ENCODE measurements at places on chromosomes 13 and 19. TPM values are rescaled to one million over a fixed set of nuclear protein-coding genes. Genes with fewer than 3 reads are reported as not detected.

DNA sequence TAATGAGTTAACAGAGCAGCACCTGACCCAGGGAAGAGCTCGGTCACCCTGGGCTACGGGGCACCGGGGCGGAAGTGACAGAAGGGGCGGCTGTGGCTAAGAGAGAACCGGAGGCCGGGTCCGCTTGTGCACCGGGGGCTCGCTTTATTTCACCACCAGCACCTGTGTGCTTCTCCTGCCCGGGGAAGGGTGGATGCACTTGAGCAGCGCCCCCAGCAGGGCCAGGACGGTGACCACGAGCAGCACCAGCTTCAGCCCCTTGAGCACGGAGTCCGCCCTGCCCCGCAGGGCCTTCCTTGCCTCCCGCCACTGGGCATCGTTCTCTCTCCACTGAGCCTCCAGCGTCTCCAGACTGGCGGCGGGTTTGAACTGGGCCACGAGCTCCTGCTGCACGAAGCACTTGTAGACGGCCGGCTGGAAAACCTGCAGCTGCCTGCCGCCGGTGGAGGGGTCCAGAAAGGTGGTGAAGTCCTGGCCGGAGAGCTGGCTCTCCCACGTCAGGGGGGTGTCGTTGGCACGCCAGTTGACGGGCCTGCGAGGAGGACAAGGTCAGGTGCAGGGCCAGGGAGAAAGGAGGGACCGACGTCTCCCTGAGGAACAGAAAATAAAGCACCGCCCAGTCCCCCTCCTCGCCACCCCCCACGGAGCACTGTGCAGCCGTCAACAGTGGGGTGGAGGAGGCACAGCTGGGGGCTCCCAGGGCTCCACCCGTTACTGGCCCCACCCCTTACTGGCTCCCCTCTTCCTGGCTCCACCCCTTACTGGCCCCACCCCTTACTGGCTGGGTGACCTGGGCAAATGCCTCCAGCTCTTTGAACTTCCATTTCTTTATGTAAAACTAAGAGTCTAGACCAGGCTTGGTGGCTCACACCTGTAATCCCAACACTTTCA is 3.6 kb downstream of the FAM187B start:
- DNase-seq: no peak

- no peak for DNase-seq
Measured at GRCh38 chr13:48072304-48072703, 22.6 kb downstream of the MED4 start.

GRCh38 chr13:102136735-102137296 is 265.0 kb downstream of the FGF14 start:
- no peak for DNase-seq

DNA sequence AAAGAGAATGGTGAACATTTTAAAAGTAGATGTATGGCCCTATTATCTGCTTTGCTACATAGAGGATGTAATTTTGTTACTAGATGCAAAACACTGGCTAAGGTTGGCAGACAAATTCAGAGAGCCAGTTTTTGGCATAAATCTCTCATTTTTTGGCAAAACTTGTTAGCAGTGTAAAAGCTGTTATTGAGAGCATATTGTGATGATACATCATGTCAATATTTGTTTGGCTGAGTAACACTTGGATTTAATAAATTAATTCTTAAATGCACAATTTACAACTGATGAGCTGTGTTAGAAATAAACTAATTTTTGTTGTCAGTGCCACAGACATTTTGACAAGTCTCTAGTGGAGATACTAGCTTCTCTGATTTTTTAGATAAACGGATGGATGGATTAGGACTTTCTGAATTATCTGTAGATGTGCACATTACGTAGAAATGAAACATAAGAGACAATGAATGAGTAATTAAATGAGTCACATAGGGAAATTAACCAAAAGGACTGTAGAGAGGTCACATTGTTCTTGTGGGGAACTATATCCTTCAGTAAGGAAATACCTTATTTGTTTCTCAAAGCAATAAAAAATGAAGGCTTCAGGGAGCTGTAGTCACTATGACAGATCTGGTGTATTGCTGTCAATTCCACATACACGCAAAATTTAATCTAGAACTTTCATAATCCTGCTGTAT is 17.4 kb downstream of the UFM1 start:
- no peak for DNase-seq

DNA sequence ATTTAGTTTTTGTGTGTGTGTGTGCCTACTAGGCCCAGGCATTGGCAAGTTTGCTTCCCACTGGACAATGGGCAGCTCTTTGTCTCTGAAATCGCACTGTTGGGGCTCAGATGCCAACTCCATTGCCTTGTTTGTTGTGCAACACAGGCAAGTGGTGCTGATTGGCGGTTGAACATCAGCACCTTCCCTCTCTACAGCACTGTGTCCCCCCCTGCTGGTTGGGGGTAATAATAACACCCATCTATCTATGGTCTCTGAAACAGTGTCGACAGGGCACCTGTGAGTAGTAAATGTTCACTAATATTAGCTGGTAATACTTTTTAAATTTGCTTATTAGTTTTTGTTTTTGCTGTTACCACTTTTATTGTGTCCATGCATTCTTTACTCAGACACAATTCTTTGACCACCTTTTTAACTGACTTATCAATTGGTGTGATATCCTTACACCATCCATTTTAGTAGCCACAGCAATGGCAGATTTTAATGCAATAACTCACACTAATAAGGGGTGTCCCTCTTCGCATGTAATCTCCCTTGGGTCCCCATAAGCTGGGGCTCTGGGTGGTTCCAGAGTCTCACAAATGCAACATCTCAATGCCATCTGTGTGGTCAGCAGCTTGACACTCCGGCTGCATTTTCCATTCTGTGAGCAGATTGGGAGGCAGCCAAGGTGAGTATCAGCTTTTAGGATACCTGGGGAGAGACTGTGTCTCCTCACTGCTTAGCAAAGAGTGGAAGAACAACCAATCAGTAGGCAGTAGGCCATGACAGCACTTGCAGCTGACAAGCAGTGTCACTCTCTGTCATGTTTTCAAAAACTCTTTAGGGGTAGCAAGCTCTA is 47.7 kb upstream of the UQCRFS1 start:
- DNase-seq: peak; percentile 74

- DNase-seq: no peak
Measured at GRCh38 chr13:40472427-40473220, 193.8 kb downstream of the FOXO1 start.

DNA sequence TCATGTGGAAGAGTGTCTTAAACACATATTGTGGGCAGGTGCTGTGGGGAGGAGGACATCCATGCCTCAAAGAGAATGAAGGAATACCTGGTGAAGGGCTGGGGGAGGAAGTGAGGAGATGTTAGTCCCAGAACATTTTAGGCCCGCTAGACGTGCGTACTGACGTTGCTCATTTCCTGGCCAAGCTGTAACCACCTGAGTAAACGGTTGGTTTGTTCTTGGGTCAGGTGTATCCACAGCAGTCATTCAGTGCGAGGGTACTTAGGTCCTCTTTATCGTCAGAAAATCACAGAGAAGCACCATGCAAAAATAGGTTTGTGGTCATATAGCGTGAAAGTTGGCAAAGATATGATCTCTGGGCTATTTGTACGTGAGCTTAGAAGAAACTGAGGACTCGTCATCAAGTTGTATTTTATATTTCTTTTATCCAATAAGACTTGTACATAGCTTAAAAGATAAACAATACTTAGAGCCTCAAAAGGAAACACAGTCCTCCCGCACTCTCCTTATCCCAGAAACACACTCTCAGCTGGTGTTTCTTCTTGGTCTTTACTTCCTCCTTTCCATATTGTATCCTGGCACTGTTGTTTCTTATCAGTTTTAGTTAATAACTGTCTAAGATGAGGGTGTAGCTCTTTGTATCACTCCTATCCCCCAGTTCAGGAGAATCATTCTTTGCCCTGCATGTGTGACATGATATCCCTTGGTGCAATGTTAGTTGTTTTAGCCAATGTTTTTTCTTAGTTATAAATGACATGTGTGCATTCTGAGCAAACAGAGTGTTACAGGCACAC is 52.0 kb downstream of the ARHGEF7 start:
- no peak for DNase-seq

- no peak for DNase-seq
Measured at GRCh38 chr13:61123538-61124289, 291.9 kb downstream of the PCDH20 start.

DNA sequence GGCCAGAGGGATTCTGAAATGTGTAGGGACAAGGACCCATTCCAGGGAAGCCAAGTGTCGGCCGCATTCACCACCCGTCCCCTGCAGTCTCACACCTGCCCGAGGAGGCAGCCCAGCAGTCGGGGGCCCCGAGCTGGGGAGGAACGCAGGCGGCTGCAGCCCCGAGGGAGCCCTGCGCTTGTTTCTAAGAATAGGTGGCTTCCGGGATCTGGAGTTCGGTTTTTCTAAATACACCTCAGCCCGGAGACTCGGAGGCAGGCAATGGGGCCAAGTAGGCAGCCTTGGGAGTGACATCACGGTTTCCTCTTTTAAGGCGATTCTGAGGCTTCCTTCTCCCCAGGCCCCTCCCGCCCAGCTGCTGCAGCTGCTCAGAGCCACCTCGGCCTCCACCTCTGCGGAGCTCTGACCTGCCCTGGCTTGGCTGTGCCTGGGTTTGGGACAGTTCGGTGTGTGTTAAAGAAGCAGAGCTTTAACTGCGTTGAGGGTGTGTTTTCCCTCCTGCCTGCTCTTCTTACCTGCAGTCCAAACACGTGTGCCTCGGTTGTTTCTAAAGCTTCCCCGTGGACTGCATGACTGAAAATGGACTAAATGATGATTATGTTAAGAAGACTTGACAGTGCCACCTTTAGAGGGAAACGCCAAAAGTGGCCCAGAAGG is 80.5 kb downstream of the COL4A2 start:
- DNase-seq: no peak

Gene PDX1
- total RNA-seq: not detected

Gene CERS1
- 10.5 TPM for total RNA-seq

Gene CYP4F3
- not detected for total RNA-seq

Gene ATP4A
- total RNA-seq: not detected

Gene ADPRHL1
- 0.80 TPM for total RNA-seq

Gene KIR2DL3
- total RNA-seq: not detected

Gene DLL3
- total RNA-seq: 45.3 TPM

Gene ZNF567
- 2.9 TPM for total RNA-seq

Gene NRTN
- 4.8 TPM for total RNA-seq

Gene SLC17A7
- total RNA-seq: 1.2 TPM

Gene KLK1
- not detected for total RNA-seq

Data from SK-MEL-5 (cell line).